ENCODE measurements at places on chromosomes 2 and 18. TPM values are rescaled to one million over a fixed set of nuclear protein-coding genes. Genes with fewer than 3 reads are reported as not detected.

DNA sequence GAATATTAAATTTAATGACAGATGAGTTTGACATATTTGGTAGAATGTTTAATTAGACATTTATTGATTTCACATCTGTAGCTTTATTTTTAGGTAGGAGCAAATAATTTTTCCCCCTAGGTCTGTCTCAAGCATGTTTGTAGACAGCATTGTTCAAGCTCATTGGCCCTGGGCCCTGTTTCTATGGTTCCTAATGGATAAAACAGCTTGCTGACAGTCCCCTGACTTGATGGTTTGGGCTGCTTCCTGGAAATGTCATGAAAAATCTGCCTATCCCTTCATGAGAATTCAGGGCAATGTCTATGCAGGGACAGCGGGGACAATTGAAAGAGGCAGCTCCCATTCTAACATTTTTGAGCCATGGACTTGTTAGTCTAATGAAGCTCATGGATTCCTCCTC lies 14.6 kb upstream of the MEP1B start:
- DNase-seq = no peak

GRCh38 chr2:64700133-64700809 lies 46.6 kb upstream of the SERTAD2 start:
- no peak for DNase-seq

GRCh38 chr2:165666605-165667004 lies 127.4 kb downstream of the GALNT3 start:
- DNase-seq = no peak

GRCh38 chr2:54081574-54081973 lies 33.8 kb upstream of the ACYP2 start:
- no peak for DNase-seq

DNA sequence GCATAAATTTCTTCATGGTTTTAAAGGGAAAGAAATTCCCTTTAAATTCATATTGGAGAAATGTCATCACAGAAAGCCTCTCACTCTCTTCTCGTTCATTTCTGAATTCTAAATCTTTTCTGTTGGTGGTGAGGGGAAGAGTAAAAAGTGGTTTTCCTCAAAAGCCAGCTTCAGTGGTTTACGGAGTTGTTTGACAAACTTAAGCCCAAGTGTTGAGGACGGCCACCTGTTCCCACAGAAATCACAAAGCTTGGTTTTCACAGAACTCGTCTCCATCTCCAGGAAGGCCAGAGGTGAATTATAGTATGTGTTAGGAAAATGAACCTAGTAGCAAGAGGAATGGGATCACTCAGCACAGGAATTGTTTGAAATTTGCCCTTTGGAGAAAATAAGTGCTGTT lies 316.2 kb downstream of the PDE11A start:
- DNase-seq = no peak

DNA sequence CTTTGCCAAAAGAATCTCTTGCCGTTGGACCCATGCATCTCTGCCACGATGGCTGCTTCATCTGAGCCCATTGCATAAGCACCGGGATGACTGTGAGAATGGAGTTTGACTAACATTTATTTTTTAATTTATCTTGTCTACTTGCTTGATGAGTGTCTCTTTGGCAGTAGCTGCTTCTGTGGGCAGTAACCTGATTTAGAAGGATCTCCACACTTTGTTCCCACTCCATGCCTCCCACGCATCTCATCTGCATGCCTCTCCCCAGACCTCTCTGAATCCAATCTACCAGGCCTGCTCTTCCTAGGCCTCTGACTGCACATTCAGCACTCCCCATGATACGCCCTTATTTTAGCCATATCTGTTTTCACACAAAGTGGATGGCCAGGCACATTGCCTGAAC lies 23.7 kb upstream of the TMX3 start:
- no peak for DNase-seq

DNA sequence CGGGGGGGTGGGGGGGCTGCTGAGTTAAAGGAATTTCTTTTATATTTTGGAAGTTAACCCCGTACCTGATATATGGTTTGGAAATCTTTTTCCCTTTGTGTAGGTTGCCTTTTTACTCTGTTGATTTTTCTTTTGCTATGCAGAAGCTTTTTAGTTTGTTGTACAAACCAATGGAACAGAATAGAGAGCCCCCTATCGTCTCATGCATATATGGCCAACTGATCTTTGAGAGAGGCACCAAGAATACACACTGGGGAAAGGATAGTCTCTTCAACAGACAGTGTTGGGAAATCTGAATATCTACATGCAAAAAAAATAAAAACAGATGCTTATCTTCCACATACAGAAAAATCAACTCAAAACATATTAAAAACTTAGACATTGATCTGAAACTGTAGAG lies 647.8 kb upstream of the KLHL29 start:
- no peak for DNase-seq

GRCh38 chr2:232236200-232236599 lies 142.4 kb upstream of the ALPP start:
- no peak for DNase-seq

DNA sequence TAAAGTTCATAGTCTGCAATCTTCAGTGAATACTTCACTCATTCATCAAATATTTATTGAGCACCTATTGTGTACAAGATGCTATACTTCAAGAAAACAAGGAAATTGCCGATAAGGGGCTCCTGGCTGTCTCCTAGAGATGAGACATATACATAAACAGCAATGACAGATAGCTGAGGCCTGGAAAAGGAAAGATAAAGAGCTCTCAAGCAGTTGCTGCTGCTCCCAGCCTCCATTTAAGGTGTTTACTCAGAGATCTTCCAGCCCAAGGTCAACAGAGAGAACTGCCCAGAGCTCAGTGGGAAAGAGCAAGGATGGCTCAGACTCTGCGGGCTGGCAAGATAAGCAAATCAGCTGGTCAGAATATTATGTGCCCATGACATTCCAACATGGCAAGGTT lies 3.3 kb upstream of the SLC14A2 start:
- no peak for DNase-seq

C1QL2 gene
- total RNA-seq = not detected

SIGLEC15 gene
- 0.54 TPM for total RNA-seq
